ENCODE measurements at places on chromosomes 6 and 20.

DNA sequence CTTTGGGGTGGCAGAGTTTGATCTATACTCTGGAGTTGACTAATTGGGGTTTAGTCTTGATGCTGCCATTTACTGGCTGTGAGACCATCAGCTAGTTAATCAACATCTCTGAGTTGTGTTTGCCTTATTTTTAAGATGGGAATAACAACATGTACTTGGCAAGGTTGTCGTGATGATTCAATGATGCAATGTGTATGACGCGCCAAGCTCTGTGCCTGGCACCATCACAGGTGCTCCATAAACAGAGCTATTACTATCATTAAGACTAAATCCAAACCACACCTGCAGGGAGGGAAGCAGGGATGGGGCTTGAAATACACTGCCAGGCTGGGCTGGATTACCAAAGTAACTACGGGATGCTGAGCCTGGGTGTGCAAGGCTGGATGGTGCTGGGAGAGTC lies 60.1 kb upstream of the E2F3 start:
- no peak for DNase-seq

DNA sequence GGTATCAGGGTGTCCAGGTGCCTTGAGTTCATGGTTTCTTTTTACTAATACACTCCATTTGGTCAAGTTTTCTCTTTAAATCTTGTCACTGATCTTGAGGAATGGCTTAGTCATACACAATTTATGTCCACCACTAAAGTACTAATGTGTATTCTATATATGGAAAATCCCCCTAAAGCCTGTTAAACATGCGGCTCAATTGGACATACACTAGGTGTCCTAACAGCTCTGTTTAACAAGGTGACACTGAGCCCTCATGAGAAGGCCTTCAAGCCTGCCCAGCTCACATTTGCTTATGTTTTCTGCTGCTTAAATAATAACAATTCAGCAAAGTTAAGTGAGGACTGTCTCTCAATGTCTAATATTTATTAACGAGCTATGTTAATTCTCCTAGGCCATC lies 31.5 kb downstream of the PDE7B start:
- no peak for DNase-seq

DNA sequence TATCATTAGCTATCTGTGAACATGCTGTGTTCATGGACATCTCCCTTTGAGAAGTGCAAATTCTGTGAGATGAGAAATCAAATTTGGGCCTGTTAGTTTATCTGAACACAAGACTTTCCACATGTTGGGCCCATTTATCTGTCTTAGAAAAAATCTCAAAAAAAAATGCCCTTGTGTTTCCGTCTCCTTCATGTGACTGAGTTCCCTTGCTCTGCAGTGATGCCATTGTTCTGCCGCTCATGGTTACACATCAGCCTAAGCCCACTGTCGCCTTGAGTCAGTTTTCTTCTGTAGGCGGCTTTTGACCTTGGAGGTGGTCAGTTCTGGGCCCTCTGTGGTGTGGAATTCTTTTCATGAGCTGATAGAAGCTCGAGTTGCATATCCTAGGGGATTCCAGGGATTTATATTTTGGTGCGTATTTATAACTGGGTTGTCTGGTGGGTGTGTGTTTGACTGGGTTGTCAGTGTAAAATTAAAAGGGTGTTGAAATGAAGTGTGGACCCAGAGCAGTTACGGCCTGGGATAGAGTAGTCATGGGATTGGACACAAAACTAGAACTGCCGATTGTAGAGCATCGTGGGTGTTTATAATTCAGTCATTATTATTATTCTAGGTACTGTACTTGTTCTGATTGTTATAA lies 156.7 kb downstream of the JARID2 start:
- DNase-seq, result no peak

GRCh38 chr6:90109141-90109540 lies 187.5 kb downstream of the BACH2 start:
- DNase-seq, result no peak

DNA sequence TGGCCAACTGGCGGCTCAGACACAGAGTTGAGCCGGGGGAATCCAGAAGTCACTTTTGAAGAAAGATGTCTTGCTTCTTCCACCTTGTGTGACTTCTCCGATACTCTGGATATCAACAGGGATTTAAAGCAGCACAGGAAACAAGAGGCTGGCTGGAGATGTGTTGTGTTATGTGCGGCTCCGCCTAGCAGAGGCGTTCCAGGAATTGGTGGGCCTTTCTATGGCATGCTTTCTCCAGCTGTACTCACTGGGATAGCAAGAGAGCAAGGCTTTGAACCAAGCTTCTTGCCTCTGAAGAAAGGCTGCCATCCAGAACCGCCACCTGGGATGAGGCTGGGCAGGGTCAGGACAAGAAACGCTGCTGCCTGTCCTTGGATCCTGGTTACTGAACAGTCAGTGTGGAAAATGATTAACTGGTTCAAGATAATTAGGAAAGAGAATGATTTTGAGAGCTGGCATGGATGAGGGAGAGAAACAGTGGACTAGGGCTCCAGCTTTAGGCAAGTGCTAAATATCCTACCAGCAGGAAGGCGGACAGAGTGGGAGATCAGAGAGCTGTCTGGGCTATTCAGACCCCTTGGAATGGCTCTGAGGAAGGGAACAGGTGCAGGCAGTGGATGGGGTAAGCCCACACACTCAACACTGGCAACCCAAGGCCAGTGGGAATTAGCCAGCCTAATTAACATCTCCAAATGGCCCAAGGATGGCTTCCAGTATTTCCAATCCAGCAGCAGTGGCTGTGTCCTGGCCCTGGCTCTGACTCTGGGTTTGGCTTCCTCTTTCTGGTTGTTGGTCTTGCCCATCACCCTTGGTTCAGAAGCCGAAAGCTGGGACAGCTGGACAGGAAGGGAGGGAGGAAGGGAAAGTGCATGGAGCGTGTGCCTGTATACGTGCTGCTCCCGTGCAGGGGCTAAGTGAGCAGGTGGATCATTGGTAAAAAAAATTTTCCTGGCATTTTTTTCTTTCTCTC lies 31.9 kb downstream of the INSM1 start:
- DNase-seq, result no peak

DNA sequence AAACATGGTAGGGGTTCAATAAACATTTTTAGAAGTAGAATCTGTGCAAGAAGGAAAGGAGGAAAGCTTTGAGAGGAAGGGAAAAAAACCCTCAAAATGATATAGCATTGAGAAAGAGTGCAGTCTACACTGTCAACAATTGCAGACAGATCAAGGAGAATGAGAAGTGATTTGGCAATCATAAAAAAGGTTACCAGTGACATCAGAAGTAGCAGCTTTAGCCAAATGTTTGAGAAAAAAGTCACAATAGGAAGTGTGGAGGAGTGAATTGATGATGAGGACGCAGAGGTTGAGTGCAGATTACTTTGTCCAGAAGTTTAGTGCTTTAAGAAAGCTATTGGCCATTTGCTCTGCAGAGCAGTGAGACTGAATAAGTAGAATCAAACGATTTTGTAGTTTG lies 155.0 kb downstream of the GJA1 start:
- DNase-seq, result no peak

- DNase-seq, result no peak
Measured at GRCh38 chr6:146790561-146791091, 191.9 kb downstream of the ADGB start.

GRCh38 chr6:151610326-151610725 lies 116.5 kb downstream of the CCDC170 start:
- DNase-seq, result no peak

GRCh38 chr20:37201827-37202162 lies 22.4 kb upstream of the MROH8 start:
- DNase-seq, result no peak

GRCh38 chr20:53707371-53708055 lies 113.9 kb upstream of the ZNF217 start:
- peak; percentile 17 for DNase-seq

GRCh38 chr20:11124849-11125505 lies 451.2 kb upstream of the JAG1 start:
- DNase-seq, result no peak

DNA sequence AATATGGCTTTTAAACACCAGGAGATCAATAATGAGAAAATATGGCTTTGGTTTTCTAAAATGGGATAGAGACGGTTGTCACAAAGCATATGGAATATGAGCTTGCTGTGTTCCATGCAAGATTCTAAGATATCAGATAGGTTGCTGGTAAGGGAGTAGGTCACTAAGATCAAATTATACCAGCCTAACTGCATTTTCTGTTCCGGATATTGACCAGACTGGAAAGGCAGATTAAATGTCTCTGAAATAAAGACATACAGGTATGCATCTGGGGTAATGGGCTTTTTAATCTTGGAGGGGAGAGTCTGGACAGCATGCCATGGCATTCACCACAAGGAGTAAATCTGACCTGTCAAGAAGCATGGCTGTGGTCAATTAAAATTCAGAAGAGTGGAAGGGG lies 35.2 kb upstream of the ADIG start:
- DNase-seq, result no peak

- no peak for DNase-seq
Measured at GRCh38 chr6:111951497-111952085, 78.3 kb upstream of the FYN start.

DNA sequence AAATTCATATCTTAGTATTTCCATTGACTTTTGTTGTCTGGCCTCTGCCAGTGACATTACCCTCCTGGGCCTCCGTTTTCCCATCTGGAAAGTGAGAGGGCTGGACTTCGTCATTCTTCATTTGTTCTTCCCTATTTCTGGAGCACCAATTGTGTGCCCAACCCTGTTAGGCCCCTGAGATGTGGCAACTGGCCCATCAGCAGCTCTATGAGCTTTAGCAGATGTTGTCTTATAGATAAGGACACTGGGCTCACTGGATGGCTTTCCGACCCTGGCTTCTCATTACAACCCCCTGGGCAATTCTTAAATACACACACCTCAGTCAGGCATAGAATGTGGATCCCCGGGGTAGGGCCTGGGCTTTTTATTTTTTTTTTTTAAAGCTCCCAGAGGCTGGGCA lies 14.7 kb downstream of the PABPC1L start:
- no peak for DNase-seq

GRCh38 chr20:41014561-41015088 lies 14.0 kb upstream of the TOP1 start:
- DNase-seq, result no peak

DNA sequence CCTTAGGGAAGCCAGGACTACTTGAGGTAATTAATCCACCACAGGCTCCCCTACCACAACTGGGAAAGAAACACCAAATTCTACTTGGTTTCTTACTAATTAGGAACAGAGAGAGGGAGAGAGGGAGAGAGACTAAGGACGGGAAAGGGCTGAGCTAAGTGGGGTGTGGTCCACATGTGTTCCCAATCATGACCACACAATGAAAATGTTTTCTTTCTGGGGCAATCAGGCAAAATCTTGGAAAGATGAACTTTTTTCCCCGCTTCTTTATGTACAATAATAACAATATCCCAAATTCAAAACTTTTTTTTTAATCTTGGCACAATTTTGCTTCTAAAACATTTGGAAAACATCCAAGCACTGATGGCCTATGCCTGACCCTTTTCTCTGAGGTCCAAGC lies 734.4 kb downstream of the MAFB start:
- DNase-seq, result no peak

GRCh38 chr6:78984225-78984950 lies 93.7 kb downstream of the PHIP start:
- no peak for DNase-seq

DNA sequence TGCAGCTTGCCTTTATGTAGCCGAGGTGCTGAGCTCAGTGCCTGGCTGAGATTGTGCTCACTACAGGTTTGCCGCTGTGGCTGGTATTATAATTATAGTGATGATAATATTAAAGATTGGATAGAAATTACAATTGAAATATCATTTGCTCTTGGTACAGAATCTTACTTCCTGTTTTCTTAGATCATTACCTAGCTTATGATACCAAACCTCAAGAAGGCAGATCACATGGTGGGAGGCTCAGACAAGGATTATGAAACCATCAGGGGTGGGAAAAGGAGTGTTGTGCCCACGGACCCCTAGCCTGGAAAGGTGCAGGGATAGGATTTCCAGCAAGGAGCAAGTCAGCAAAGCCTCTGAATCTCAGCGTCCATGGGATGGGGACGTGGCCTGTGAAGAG lies 70.6 kb downstream of the IGF2R start:
- DNase-seq, result no peak

DNA sequence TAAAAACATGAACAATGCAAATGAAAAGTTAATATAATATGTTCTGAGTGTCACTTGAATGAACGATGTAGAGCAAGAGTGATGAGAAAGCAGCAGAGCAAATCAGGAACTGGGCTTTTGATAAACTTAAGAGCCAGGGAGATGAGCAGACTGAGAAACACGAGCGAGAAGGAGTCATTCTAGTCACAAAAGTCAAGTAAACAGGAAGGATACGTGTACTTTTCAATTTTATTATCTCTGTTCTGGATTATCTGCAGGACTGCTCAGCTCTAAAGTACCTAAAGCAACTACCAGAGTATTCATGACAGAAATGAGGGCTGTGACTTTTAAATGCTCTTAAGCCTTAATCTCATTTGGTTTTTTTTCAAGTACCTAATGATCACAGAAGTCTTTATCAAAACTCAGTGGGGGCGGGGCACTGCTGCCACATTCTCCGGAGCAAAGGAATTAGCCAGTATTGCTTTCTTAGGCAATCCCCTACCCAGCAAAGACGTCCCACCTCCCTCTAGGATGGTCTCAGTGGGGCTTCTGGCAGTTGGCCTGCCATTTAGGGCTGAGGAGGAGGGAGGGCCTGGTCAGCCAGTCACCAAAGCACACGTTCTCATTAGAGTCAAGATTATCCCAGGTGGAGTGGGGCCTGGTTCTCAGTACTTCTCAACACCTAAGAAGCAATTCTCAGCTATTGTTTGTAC lies 8.6 kb downstream of the MAN1A1 start:
- no peak for DNase-seq

DNA sequence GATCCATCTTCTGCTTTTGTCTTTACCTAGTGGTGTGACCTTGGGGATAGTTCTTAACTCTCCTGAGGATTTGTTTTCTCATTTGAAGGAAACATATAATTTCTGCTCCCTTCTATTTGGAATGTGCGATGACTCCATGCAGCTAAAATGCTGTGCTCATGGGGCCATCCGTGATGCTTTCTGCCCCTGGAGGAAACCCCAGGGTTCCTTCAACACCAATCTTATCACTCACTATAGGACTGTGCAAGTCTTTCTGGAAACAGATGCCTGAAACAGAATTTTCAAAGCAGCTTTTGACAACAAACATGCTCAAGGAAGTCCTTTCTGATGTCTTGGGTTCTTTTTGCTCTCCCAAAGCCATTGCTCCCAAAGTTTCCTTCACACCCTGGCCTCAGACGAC lies 128.8 kb upstream of the GGTLC1 start:
- DNase-seq, result no peak

DNA sequence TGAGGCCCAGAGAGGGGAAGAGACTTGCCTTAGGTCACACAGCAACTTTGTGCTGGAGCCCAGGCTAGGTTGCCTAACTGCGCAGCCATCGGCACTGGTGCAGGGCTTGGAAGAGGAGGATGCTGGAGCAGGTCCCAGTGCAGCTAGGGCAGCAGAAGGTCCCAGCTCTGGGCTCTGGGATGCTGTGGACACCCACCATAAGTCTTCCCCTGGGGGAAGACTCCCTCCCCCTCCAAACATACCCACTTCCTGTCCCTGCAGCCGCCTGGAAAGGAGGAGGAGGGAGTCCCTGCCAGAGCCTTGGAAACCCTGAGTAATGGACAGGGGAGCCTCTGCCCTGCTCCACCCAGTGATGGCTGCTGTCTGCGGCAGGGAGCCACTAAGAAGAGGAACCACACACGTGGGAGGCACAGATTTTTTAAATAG lies 93.6 kb downstream of the NCR2 start:
- DNase-seq, result peak; percentile 30
